ENCODE measurements at places on chromosomes 1 and 21.

DNA sequence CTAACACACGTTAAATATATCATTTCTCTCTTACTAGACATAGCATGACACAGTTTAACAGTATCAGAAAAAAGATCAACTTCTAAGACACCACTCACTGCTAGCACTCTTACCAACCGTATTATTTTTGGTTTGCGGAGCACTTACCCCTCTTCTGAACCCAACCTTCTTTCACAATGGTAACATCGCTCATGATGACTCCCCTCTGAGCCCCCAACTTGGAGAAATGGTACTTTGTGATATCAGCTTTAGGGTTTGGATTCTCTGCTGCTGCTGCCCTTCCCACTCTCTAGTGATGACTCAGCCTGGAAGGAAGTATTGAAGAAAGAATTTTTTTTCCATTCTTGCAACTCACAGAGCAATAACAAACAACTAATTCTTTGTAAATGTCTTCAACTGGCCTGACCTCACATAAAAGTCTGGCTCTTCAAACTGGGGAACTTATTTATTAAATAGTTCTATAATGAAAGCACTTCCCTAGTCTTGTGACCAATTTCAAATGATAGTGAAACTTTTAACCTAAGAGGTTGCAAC is 7.0 kb downstream of the AKT3 start:
- no peak for DNase-seq

DNA sequence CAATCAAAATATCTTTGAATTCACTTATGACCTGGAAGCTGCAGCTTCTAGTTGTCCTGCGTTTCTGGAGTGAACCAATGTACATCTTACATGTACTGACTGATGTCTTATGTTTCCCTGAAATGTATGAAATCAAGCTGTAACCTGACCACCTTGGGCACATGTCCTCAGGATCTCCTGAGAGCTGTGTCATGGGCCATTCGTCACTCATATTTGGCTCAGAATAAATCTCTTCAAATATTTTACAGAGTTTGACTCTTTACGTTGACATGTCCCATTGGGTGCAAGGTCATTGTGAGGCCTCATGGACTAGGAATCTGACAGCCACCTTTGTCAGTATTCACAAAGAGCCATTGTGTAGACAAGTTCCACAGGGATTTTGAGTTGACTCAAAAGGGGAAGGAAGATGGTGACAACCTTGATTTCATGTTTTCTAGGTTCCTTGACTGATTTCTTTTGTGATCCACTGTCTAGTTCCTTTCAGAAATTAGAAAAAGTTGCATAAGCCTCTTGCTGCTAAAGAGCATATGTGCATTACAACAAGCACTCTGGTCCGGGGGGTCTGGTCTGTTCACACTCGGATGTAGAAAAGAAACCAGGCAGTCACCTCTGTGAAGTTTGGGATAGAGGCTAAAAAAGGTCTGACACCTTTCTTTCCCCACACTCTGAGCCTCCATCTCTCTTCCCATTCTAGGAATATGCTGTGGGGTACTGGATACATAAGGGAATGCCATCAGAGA is 10.7 kb downstream of the CHI3L2 start:
- no peak for DNase-seq

DNA sequence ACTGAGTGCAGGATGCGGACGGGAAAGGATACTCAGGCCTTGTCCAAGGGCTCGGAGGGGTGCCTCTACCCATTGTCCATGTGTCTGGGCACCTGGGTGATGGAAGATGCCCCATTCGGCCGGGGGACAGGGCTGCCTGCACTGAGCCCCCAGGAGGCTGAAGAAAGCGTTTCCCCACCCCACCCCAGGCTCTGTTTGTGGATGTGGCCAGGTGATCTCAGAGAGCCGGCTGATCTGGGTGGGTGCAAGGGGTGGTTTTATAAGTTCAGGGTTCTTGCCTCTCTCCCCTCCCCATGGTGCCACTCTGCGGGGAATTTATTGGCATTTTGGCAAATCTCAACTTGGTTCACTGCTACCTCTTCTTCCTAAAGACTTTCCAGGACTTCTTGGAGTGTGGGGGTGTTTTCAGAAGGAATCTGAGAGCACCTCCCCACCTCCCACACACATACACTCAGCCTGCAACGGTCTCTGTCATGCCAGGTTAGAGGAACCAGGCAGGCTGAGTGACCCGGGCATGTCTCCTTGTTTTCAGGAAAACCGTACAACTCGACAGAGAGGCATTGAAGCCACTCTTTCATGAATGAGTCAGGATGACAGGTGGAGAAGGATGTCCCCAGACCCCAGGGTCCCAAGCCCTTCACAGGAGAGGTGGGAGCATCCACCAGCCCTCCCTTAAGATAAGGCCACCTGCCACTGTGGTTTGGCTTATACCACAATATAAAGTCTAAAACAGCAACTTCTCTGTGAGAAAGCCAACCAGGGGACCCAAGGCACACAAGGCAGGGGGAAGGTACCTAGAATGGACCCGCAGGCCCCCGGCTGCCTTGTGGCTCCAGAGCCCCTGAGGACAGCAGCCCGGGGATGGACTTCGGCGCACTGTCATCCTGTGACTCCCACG is 174.9 kb downstream of the ETS2 start:
- DNase-seq = no peak

DNA sequence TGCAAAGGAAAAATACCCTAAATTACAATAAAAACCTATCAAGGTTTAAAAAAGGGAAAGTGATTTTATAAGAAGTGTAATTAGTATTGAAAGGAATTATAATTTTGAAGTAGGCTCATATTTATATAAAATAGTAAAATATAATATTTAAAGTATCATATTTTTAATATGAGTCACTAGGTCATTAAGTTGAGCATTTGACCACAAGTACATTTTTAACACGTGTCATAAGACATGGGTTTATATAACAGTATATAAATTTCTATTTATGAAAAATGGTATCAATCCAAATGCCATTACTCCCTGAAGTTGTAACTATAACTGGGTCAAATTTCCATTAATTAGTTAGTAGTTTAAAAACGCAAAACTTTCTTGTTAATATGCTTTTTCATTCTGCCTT is 365.9 kb downstream of the COL11A1 start:
- no peak for DNase-seq

DNA sequence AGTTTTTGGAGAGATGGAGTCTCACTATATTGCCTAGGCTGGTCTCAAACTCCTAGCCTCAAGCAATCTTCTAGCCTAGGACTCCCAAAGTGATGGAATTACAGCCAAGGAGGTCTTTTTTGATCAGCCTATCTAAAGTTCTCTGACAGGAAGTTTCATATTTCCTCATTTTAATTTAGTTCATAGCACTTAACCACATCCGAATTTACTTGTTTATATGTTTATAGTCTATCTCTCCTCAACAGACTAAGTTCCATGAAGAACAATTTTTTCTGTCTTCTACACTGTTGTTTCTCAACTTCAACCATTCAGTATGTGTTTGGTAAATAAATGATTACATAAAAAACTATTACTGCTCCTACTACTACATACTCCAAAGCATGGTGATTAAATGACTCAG is 47.9 kb downstream of the GON4L start:
- DNase-seq = no peak

- no peak for DNase-seq
These were observed 12.7 kb upstream of the B3GALNT2 start for GRCh38 chr1:235516862-235517446.

GRCh38 chr1:4048076-4048475 is 148.0 kb upstream of the C1orf174 start:
- no peak for DNase-seq

DNA sequence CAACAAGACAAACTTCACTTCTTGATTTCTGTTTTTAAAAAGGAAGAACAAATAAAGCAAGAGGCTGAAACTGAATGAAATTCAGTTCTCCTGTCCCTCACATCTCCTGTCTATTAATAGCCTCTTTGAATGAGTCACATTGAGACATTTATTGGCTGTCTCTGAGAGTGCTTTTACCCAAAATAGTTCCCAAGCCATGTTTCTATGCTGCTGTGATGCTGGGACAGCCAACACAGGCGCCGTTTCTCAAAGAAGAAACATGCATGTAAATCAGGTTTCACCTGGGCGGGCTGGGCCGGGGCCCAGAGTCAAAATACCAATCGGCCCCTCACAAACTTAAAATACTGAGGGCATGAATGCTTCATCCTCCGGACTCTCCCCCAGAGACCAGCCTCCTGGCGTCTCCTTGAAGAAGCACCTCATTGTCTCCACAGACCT is 105.2 kb downstream of the EDEM3 start:
- no peak for DNase-seq

- DNase-seq = no peak
These were observed 3.7 kb upstream of the SLC1A7 start for GRCh38 chr1:53145942-53146708.

DNA sequence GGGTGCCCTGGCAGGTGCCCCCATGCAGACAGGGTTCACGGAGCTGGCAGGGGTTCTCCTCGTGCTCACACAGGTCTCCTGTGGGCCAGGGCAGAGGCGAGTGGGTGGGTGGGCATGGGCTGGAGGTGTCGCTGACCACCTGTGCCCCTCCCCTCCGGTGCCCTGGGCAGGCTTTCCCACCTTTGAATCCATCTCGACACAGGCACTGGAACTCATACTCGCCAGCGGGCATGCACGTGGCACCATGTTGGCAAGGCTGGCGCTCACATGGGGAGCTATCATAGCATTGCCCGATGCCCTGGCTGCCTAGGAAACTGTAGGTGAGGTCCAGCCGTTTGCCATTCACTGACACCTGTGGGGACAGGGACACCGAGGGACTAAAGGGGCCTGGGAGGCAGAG is 16.0 kb downstream of the LDLRAD2 start:
- no peak for DNase-seq

DNA sequence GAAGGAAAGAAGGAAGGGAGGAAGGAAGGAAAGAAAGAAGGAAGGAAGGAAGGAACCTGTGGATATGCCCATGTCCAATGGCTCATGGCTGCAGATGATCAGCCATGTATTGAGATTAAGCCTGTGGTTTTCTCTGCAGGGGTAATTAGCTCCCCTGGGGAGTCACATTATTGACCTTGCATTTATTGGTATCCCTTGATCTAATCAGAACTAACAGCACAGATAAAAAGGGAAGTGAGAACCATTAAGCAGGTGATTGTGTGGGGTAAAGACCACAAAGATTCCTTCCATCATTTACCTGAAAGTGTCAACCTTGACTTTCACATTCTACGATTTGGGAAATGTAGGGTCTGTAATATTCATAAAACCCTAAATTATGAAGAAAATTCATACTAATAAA is 390.7 kb downstream of the BRINP2 start:
- no peak for DNase-seq

- DNase-seq = no peak
These were observed 39.6 kb downstream of the RSPH1 start for GRCh38 chr21:42456457-42456856.

GRCh38 chr1:62637392-62638105 is 40.2 kb downstream of the ANGPTL3 start:
- no peak for DNase-seq

DNA sequence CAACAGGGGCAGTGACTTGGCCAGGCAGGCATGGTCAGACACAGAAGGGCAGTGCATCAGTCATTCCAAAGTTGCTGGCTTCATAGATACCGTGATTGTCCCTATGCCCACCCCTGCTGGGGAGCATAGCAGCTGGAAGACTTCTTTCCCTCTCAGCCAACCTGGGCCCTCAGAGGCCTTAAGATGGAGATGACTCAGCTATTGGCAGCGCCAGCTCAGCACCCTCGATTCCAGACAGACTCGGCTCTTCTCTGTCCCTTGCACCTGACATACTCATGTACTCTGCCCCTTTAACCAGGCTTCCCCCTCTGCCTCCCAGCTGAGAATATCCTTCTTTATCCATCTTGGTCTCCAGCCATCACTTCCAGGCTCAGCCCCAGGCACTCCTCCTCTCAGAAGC is 16.8 kb downstream of the SLAMF8 start:
- DNase-seq = no peak

- DNase-seq = no peak
These were observed 11.0 kb downstream of the TP53BP2 start for GRCh38 chr1:223834660-223835263.

DNA sequence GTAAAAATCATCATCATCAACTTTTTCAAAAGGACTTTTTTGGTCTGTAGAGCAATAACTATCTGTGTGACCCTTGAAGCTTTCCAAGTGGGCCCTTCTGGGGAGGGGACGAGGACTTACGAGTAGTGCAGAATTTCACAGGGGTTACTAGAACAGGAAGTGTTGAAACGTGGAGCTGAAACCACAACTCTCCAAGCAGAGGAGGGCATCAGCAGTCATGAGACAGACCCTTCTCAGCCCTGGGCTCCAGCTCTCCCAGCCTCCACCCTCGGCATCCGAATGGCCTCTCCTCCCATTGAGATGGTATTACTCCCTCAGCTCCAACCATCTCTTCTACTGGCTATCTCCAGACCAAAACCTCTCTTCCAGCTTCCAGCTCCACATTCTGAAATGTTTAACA is 3.6 kb downstream of the FAM89A start:
- DNase-seq = no peak
